Kidney glomerular epithelial cell (primary cell): ENCODE measurements at places on chromosomes 3 and 15.

- no peak for DNase-seq
These were observed 34.7 kb downstream of the KLHL25 start for GRCh38 chr15:85760049-85760448.

- no peak for DNase-seq
These were observed 7.2 kb upstream of the FBLN2 start for GRCh38 chr3:13541691-13542090.

- no peak for DNase-seq
These were observed 57.4 kb upstream of the ZBTB20 start for GRCh38 chr3:115204475-115204874.

DNA sequence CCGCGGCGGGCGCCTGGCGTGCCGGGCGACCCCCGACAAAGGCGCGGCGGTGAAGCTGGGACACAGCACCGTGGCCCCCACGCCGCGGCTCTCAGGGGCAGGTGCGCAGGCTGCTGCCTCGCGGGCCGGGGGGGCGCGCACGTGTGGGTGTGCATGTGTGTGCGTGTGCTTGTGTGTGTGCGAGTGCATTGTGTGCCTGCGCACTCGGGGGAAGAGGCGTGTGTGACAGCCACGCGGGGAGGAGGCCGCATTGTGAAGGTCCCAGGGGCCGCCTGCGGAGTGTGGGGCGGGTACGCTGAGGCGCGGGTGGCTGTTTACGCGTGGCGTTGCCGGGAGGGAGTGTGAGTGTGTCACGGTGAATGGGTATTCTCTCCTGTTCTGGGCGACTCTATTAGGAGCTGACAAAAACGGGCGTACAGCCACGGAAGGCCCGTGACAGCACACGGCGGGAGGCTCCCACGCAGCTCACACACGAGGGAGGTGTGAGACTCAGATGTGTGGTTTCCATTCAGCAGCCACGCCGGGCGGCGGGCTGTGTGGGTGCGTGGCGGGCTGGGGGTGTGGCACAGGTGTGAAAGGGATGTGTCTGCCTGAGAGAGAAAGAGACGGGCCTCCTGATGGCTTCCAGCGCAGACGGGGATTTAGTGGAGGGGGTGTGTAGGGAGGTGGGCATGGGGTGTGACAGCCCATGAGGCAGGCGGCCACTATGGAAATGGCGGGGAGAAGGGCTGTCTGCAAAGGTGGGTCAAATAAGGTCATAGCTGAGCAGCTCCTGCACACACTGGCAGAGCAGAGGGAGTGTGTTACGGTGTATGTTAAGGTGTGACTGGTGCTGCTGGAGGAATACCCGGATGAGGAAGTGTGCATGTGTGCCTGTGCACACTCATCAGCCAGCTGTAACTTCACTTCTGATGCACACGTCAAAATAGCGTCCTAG is 750 bp downstream of the PODXL2 start:
- DNase-seq = no peak

- DNase-seq = no peak
These were observed 83.3 kb upstream of the MYO5C start for GRCh38 chr15:52378746-52379394.

DNA sequence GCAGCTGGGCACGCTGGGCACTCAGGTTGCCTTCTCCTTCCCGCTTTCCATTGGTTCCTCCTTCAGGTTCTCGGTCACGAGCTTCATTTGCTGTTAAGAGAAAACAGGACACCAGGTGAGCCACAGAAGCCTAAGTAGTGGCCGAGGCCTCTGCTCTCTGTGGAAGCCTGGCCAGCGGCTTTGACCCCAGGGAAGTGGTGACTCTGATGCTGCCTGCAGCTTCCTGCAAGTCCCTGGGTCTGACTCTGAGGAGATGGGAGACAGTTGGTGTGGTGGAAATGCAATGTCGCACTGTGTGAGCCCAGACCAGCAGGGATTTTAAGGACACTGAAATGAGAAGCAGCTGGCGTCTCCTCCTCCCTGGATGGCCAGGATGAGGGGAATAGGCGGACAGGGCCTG is 80.5 kb downstream of the SNRK start:
- DNase-seq = no peak

DNA sequence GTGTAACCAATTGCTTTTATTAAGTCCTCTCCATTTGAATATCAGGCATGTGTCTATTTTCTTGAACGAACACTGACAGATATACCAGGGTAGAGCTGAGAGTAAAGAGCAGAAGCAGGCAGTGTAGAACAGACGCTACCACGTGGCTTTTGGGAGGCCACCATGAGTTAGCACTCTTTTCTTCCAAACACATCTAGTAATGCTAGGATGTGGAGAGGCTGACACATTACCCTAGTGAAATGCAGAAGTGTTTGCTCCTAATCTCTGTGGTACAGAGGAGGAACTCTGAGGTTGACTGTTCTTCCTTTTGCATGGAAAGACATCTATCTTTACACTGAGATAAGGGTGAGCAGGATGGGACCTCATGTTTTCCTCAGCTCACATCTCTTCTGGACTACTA is 216.3 kb downstream of the SATB1 start:
- DNase-seq = no peak

DNA sequence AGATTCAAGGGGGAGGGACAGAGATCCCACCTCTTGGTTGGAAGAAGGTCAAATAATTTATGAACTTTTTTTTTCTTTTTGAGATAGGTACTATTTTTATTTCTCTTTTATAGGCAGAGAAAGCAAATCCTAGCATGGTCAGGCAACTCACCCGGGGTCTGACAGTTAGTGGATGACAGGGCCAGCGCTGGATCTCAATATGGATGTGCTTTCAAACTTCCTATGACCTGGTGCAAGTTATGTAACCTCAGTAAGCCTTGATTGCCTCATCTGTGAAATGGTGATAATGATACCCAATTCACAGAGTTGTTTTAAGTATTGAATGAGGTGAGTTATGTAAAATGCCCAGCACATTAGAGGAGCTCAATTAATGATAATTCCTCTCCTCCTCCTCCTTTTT is 86.8 kb upstream of the MEF2A start:
- DNase-seq = no peak

- peak; percentile 21 for DNase-seq
These were observed 281.7 kb upstream of the ROPN1 start for GRCh38 chr3:124273651-124274050.

DNA sequence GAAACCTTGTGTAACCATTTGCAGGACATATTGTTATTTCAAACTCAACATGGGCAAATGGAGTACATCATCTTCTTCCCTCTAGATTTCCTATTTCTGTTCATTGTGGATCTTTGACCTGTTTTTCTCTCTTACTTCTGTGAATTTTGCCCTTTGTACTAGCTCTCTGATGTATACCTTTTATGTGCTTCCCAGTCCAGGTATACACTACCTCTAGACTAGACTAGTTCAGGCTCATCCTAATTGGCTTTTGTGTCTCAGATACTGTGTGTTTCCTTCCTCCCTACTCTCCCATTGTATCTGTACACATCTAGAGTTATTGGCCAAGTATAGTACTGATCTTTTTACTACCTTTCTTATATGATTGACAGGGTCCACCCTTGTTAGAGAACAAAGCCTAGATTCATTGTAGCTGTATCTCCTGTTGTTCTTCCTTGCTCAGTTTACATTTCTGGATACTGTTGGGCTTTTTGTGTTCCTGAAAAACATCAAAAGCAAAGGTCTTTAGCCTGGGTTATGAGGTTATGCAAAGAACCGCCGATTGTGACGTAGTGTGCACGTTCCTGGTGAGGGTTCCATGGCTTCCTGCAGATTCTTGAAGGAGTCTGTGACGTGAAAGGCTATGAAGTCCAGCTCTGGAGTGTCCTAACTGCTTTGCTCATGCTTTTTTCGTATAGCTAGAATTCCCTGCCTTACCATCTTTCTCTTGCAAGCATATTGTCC is 167.4 kb downstream of the KLHL25 start:
- DNase-seq = no peak

DNA sequence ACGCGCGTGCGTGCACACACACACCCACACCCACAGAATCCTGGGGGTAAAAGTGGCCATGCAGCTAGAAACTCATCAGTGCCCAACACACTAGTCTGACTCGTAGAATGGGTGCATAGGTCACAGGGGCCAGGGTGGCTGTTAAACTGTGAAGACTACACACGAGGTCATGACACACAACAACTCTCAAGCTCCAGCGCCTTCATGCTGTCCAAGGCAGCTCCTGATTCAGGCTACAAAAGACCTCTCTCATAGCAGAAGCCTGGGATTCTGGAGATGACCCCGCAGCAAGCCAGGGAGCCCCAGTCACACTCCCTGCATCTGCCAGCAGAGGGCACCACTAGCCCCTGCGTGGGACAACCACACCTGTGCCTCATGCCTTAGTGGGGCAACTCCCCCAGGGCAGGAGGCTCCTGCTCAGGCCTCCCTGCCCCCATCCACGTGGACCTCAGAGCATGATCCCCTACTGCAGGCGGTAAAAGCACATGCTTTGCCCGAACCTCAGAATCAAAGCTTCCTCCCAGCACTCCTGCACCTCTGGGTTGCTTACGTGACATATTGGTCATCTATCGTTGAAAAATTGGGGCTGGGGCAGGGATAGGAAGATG is 93.1 kb downstream of the LRIG1 start:
- no peak for DNase-seq

DNA sequence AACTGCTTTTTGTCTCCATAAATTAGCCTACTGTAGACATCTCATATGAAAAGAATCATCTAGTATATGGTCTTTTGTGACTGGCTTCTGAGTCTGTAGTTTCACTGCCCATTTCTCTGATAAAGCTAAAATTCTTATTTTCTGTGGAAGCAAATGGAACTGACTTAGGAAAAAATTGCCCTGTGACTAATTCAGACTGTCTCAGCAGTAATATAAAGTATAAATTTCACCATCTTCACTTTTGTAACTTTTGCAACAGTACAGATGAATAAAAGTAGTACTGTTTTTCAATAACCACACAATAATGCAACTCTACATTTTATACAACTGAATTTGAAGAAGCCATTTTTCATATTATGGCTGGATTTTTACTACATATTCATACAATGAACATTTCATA is 104.1 kb downstream of the TBC1D5 start:
- no peak for DNase-seq

- no peak for DNase-seq
These were observed 32.6 kb downstream of the CLK3 start for GRCh38 chr15:74648051-74648842.

DNA sequence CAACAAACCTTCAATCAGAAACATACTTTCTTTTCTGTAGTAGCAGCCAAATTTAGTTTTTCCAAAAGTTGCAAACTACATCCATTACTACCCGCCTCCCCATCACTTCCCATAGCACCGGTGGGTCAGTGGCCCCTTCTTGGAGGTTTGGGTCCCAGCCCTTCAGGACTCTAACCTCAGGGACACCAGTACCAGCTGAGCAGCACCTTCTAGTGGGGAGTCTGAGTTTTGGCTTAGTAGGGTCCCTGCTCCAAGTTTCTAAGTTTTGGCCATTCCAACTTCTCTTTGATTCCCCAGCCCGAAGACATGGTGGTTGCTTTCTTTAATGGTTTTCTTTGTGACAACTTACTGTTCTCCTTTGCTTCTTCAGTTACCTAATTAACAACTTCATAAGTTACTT is 160.6 kb downstream of the ECT2 start:
- no peak for DNase-seq

GRCh38 chr3:5560199-5560598 is 372.7 kb downstream of the EDEM1 start:
- DNase-seq = no peak

- DNase-seq = peak; percentile 56
These were observed 10.9 kb downstream of the GPR87 start for GRCh38 chr3:151305775-151306151.

DNA sequence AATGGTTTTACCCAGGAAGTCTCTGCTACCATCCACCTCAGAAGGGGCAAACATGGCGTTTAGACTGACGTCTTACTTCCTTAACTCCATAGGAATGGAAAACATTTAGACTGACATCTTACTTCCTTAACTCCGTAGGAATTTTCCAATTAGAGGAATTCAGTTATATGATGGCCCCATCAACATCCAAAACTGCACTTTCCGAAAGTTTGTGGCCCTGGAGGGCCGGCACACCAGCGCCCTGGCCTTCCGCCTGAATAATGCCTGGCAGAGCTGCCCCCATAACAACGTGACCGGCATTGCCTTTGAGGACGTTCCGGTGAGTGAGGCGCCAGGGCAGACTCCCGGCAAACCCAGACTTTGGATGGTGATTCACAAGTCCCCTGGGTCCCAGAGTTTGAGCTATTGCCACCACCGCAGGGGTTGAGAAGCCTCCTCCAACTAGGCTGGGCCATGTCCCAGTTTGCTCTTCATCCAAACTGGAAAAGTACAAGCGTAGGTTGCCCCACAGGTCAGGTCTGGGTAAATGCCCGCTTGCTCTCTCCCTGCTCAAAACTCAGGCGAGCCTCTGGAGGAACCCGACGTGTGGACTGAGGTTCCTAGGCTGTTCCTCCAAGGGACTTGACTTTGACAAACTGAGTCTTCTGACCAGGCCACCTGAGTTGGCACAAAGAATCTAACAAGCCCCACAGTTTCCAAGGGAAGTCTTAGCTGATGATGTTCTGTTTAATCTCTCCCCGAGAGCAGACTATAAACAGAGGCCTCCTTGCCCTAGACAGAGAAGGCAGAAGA is 57.7 kb downstream of the MESD start:
- DNase-seq = no peak

DNA sequence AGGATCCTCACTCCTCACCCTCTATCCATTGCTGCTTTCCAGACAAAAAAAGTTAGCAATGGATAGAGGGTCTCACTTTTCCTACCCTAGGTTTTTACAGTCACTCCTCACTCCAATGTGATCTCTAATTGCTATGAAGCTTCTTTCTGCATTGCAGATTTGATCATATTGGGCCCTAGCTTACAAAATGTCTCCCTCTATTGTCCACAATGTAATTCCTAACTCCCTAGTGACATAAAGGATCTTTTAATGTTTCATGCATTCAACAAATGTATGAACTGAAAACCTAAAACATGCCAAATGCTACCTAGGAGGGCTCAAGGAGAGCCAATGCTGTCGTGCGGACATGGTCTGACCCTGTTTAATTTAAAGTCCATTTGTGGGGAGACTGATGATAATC is 234.8 kb downstream of the CADM2 start:
- no peak for DNase-seq

DNA sequence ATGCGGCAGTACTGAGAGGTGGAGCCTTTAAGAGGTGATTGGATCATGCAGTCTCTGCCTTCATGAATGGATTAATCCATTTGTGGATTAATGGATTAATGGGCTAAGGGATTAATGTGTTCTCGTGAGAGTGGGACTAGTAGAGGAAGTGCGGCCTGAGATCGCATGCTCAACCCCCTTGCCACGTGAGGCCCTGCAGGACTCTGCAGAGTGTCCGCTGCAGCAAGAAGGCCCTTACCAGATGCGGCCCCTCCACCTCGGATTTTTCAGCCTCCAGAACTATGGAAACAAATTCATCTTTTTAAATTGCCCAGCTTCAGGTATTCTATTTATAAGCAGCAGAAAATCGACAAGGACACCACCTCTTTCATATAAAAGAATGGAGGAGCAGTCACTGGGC is 148.8 kb downstream of the TPRA1 start:
- no peak for DNase-seq

- no peak for DNase-seq
These were observed 771.6 kb downstream of the DIPK2A start for GRCh38 chr3:144743225-144743668.

DNA sequence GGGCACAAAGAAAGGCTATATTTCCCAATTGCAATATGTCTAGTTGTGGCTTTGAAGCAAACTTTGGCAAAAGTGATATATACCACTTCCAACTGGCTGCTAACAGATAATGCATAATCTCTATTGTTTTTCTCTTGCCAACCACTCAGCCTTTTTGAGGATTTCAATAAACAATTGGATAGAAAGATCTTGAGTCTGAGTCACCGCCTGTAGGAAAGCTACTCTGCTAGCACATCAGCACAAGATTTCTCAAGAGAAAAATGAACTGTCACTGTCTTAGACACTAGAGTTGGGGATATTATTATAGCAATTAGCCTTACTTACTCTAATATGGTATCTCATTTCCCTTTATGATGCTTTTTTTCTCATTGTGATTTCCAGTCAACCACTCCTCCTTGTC is 119.7 kb downstream of the SST start:
- no peak for DNase-seq
